Upper lobe of left lung (tissue), 6 donors: ENCODE measurements at places on chromosomes 11 and 22.
A peak's percentile ranks its signal among the peaks of the same experiment; 100 is the strongest.

GRCh38 chr11:68650801-68651200, 33.5 kb upstream of the GAL start:
- DNase-seq: no peak

DNA sequence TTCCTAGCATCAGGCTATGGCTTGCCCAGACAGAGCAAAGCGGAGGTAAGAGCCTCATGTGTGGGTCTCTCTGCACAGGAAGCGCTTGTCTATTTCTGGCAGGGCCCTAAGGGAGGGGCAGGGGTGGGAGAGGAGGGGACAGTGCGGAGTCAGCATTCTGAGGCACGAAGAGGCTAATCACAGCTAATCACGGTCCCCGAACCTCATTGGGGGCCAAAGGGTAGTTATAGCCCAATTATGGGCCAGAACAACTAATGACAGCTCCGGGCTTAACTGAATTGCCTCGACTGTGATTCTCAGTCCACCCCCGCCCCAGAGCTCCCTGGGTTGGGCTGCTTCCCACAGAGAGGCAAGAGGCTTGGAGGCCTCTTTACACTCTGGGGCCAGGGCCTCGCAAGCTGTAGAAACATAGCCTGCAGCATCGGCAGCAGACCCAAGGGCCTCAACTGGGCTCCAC, 72.7 kb upstream of the PRDM11 start:
- DNase-seq: no peak

DNA sequence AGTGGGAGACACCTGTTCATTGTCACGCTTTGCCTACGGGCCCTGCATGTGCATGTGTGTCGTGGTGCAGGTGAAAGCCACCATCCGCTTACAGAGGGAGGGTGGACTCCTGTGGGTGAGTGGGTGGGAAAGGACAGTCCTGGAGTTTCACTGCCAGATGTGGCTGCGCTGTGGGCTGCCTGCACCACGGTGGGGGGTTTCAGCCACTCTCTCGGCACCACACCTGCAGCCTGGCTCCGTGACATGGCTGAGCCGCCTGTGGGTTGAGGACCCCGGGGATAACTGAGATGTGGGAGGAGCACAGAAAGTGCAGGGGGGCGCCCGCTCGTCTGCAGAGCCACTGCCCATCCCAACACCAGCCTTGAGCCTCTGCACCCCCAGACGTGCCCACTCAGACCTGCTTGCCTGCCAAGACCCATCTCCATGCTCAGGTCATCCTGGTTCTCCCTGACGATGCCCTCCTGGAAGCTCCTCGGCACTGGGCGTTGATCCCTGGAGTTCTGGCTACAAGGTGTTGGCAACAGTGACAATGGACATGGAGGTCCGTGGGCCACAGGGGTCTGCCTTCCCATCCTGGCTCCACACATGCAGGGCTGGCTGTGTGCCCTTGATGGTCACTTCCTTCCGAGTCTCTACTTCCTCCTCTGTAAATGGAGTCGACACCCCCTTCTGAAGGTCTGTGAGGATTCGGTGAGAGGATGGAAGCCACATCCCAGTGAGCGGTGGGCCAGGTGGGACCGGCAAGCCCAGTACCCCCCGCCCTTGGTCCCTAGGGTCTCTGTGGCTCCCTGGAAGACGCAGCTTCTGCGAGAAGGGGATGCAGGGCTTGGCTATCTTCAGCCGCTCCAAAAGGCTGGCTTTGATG, 1007.0 kb downstream of the BRD1 start:
- DNase-seq: no peak

DNA sequence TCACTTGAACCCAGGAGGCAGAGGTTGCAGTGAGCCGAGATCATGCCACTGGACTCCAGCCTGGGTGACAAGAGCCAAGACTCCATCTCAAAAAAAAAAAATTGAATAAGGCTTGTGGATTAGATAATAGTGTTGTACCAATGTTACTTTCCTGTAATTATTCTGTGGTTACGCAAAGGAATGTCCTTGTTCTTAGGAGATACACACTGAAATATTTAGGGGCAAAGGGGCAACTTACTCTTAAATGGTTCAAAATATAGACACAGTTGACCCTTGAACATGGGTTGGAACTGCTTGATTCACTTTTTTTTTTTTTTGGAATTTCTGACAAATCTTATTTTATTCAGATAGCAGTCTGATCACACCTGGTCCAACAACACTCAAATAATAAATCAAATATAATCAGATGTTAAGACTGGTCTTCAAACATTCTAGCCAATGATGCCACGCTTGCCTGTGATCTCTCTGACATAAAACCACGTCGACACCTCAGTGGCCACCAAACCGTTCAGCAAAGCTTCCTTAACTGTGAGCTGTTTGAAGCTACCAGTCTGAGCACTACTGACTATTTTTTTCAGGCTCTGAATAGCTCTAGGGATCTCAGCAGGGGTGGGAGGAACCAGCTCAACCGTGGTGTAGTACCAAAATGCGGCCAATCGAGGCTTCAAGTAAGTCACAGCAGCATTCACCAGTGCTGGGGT, 710 bp downstream of the ATP5MGL start:
- DNase-seq: no peak

DNA sequence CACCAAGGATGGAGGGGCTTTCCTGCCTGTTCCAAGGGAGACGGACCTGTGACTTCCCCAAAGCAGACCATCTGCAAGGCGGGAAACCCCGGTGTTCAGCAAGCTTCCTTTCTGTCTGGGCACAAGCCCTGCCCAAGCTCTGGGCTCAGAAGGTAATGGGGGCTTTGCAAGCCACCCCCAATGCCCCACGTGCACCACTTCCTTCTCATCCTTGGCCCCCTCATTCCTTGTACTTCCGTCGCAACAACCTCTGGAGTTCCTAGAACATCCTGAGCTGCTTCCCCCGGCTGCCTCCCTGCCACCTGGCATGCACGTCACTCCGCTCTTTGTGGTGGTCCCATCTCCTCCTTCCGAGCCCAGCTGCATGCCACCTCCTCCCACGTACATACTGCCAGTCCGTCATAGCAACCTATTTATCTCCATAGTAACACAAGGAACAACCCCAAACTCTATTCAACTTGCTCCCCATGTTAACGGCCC, 3.9 kb downstream of the MYEOV start:
- DNase-seq: peak; percentile 61

DNA sequence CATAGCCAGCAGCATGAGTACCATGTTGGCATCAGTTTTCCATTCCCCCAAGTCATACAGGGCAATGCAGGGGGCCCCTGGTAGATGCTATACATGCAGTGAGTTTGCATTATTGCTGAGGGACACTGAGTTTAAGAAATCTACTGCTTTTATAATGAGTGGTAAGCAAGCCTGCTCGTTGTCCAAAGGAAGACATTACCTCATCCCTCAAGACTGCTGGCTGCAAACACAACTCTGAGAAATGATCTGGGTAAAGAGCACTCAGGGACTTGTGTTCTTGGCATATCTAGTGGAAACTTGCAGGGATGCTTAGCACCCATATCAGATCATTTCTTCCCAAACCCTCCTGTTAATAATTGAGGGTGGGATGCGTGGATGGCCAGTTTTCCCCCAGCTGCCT, 77.9 kb downstream of the CWC15 start:
- no peak for DNase-seq

GRCh38 chr11:120137611-120138521, at the start of gene TRIM29:
TRIM29 (minus strand) TSS chr11:120138113; CDS start chr11:120138031, 82 bp downstream.
- DNase-seq: no peak

DNA sequence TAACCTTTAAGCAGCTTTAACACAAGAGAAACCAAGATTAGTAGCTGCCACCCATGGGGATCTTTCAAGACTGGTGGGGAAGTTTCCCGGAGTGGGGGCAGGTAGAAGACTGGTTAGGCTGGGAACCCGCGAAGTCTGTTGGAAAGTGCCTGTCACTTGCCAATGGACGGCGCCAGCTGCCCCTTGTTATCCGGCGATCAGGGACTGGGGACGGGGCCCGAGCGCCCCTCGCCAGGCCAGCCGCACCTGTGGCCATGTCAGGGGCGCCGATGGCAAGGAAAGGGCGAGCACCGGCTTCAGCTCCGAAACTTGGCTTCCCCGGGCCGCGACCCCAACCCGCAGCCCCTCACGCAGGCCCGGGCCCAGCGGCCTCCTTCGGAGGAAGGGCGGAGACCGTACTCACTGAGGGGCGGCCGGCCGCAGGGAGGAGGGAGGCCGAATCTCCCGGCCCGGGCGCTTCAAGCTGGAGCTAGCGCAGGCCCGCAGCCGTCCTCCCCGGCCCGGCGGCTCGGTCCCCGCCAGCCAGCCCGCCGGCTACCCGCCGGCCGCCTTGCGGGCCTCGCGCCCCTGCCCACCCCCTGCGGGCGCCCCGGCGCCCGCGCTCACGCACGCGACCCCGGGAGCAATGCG, 539 bp downstream of the EIF4ENIF1 start:
- peak; percentile 56 for DNase-seq

- no peak for DNase-seq
Observed at GRCh38 chr22:43750751-43751150, 61.4 kb downstream of the EFCAB6 start.

DNA sequence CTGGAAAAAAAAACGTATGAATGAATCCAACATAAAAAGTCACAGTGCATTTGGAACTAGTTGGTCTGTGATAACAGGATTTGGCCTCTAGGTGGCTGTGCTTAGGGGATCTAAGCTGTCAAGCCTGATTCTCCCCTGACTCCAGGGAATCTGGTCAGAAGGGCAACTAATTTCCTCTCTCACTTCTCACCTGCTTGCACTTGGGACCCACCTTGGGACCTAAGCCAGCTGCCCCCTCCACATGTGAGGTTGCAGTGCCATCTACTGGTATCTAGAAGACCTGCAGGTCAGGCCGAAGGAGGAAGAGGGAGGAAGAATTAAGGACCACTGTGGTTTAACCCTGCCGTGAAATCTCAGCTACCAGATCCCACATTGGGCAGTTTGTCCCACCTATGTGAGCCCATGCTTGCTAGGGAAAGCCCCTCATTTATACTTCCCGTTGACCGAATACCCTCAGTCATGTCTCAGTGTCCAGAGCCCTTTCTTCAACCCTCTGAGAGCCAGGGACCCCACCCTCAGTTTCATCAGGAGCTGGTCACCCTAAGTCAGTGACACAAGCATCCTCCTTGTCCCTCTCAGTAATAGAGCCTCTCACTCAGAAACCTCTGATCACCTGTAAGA, 33.2 kb upstream of the CAVIN3 start:
- DNase-seq: peak; percentile 74

DNA sequence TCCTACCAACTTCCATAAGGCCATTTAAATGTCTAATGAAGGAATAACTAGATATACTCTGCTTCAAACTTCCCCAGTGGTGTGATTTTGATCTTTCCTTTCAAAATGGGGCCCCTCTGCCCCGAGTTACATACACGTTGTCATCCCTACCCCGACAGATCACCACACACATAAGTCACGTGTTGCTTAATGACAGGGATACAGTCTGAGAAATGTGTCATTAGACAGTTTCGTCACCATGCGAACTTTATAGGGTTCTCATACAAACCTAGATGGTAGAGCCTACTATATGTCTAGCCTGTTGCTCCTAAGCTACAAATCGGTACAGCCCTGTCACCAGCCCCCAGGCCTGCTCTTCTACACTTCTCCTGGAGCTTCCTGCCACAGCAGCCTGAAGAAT, 49.8 kb upstream of the SCUBE2 start:
- no peak for DNase-seq

GRCh38 chr11:1889224-1889930, 2.3 kb downstream of the PRR33 start:
- DNase-seq: no peak

GRCh38 chr11:102306048-102306597, 11.2 kb upstream of the BIRC3 start:
- no peak for DNase-seq

DNA sequence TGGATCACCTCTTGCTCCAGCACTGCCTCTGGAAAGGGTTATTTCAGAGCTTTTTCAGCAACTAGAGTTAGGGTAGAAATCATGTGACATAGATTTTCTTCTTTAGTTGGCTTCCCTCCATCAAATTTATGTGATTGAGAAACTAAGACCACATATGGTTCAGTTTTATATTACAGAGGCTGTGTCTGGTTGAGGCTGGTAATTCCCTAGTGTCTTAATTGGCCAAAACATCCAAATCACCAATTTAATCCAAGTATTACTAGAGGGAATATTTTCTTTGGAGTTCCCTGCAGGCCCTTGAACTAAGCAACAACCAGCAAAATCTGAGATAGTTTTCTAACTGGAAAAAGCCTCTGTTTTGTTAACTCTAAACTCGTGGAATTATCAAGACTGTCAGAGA, 136.3 kb downstream of the ARHGAP42 start:
- DNase-seq: no peak

GRCh38 chr11:35305670-35306382, 113.5 kb downstream of the SLC1A2 start:
- peak; percentile 48 for DNase-seq

DNA sequence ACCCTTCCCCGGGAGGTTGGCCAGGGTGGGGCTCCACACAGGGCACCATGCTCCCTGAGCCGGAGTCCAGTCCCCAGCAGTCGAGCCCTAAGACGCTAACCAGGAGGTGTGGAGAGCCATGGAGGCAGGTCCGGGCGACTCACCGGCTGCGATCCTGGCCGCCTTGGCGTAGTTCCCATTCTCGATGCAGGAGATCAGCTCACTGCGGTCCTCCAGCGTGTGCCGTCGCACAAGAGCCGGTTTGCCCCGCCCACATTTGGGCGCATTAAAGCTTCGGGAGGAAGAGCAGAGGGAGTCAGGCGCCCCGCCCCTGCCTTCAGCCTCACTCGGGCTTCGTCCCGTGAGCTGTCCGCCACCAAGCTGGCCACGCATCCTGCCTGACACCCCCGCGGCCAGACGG, 50.8 kb downstream of the BRD1 start:
- no peak for DNase-seq

GRCh38 chr11:69245041-69245440, 48.9 kb upstream of the MYEOV start:
- no peak for DNase-seq

- DNase-seq: no peak
Observed at GRCh38 chr11:70106757-70107156, 28.6 kb downstream of the ANO1 start.

- no peak for DNase-seq
Observed at GRCh38 chr11:13388741-13389140, 74.3 kb downstream of the BTBD10 start.

DNA sequence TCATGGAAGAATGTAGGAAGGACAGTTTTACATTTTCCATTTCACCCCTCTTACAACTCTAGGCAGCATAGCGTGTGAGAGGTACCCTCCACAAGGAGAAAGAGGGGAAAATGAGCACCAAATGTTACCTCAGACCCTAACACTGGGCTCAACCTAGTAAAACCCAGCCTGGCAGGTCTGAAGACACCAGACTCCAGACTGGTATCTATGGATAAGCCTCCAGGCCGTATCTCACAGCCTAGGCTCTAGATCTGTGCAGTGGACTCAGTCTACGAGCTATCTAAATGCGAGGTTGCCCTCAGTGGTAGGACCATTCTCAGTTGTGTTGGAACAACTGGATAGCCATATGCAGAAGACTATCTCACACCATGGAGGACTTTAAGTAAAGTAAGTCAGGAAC, 10.5 kb downstream of the TRIM5 start:
- DNase-seq: no peak

- DNase-seq: no peak
Observed at GRCh38 chr22:35299217-35299672, 449 bp upstream of the TOM1 start.
